ENCODE measurements at places on chromosomes 12 and 14.

DNA sequence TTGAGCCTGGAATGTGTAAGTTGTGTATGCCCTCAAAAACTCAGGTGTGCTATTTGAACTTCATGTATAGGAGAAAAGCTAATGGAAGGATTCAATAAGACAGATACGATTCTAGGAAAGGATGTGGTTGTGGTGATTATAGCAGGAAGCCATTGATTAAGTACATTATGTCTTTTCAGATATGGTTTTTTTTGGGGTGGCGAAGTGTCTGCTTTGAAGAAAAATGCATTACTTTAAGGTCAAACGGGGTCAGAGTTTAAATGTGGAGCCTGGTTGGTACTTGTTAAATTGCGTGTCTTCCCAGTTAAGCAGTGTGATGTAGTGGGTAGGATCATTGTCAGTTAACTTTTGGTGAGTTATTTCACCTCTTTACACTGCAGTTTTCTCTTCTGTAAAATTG is 13.0 kb upstream of the NUP107 start:
- no peak for DNase-seq

DNA sequence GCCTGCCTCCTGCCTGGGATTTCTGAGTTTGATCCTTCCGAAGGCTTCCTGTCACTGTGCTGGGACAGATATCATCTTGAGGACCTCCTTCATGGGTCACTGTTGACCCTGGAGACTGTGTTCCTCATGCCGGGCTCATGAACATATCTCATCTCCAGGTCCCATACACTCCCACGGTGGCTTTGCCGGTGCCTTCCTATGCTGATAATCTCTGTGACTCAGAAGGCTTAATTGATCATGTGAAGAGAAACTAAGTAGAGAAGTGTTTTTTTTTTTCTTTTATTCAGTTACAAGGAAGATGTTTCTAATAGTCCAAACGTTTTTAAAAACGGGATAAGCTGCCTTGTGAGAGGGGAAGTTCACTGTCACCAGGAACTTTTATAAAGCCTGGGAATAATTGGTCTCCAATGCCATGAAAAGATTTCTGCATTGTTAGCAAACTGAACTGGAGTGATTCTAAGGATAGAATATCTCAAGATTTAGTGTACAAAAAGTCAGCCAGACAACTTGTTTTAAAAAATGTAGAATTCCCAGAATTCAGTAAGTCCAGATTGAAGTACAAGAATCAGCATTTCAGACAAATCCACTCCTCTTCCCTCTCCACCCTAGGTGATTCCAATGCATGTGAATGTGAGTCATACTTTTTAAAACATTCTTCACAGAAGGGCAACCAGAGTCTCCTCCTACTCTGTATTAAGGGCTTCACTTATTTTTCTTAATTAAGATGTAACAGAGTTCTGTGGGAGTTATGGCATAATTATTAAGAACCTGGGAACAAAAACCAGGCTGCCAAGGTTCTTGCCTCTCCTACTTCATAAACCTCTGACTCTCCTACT is 139.8 kb upstream of the LGR5 start:
- DNase-seq = no peak

GRCh38 chr12:51972849-51973273 is 21.4 kb downstream of the ACVR1B start:
- no peak for DNase-seq

DNA sequence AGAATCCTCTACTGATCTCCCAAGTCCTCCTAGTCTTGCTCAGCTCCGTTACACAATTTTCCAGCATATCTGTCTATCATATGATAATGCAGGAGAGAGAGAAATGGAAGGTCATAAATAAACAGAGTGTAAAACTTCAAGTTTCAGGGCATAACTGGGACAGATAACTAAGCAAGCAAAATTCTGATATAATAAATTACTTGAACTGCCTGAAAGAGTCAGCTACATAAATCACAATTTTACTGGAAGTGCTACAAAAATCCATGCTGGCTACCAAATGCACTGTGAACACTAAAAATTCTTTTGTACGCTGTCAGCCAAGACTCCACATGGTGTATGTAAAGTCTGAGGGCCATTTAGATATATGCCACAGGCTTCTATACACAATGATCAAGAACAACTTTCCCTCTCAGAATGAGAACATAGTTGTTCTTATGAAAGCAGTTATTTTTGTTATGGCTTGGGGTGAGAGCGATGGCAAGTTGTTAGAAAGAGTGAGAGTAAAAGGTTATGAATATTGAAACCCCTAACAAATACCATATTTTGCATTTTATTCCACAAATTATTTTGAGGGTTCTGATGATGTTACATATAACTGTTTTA is 41.1 kb downstream of the GRIP1 start:
- DNase-seq = no peak

DNA sequence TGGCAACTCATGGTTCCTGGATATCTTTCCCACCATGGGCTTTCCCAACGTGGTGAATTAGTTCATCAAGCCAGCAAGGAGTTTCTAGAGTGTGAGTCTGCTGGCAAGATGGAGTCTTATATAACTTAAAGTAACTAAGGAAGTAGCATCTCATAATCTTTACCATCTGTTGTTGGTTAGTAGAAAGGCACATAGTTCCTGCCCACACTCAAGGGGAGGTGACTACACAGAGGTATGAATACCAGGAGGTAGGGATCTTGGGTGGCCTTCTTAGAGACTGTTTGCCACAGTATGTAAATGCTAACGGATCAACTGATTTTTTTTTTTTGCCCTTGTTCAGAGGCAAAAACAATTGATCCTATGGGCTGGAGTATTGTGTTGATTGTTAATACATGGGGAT is 446.9 kb downstream of the ATP23 start:
- no peak for DNase-seq

DNA sequence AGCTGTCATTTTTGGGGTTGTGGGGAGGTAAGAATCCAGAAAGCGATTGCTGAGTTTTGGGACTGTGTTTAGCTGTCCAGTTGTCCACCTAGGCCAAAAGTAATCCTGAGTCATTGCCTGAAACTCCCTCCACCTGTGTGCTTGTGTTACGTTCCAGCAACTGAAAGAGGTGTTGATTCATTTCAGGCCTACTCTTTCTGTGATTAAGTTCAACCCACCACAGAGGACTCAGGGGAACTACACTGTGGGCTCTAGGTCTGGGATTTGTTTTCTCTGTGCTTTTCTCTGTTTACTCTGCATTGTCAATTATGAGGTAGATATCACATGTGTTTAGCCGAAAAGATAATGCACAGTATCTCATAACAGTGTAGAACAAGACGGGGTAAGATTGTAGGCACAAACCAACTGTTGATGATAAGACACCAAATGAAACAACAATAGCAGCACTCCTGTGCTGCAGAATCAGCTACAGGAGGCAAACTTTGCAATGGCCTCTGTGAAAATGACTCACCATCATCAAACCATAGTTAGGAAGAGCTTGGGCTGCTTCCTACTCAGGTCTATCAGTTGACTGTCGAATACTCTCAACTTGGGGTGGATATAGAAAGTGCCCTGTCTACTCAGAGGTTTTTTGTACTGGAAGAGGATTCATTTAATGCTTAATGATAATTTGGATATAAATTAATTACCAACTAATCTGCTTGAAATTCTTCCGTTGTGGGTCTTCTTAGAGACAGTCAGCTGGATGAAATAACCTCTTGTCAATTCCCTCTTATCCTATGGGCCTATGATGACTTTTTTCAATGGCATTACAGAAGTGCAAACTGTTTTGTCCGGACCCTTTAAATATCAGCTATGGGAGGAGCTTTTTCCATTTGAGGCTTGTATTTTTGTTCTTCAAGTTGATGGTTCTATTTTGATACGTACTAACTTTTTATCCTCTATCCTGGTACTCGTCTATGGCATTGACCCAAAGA is 385.9 kb downstream of the BMP4 start:
- no peak for DNase-seq

GRCh38 chr12:99746538-99746937 is 99.0 kb downstream of the GARIN6 start:
- DNase-seq = no peak

DNA sequence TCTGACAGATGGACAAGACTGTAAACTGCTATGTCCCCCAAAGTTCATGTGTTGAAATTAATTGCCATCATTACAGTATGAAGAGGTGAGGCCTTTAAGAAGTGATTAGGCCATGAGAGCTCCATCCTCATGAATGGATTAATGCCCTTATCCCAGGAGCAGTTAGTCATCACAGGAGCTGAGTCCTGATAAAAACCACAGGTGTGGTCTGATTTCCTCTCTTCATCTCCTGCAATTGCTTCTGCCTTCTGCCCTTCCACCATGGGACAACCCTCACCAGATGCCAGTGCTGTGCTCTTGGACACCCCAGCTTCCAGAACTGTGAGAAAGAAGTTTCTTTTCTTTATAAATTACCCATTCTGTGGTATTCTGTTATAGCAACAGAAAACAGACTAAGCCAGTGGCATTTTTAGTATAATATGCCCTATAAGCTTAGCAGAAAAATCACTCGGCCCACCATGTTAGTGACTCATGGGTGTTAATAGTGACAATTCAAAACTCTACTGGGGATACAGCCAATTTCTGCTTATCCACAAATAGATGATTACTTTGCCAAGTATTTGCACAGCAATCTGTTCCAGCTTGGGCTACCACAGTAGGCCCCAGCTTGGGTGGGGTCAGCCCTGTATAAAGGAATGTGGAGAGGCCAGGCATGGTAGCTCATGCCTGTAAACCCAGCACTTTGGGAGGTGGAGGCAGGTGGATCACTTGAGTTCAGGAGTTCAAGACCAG is 129.0 kb upstream of the BCL2L14 start:
- DNase-seq = peak; percentile 69

DNA sequence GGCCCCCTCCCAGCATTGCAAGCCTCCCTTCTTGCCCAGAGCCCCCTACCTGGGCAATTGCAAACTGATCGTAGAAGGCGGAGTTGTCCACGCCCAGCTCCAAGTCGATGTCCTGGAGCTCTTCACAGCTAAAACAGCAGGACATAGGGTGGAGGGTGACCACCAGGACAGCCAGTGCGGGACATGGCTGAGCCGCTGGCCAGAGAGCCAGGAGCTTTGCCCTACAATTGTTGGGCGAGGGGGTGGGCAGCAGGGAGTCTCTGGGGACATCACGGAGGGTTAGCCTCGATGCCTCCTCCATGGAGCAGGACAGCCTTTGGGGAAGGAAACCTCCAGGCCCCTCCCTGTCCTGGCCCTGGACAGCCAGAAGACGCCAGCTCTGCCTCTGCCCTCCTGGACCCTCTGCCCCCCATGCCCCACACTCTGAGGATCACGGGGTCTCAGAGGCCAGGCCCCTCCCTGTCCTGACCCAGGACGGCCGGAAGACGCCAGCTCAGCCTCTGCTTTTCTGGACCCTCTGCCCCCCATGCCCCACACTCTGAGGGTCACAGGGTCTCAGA is 9.4 kb downstream of the TMEM179 start:
- no peak for DNase-seq

DNA sequence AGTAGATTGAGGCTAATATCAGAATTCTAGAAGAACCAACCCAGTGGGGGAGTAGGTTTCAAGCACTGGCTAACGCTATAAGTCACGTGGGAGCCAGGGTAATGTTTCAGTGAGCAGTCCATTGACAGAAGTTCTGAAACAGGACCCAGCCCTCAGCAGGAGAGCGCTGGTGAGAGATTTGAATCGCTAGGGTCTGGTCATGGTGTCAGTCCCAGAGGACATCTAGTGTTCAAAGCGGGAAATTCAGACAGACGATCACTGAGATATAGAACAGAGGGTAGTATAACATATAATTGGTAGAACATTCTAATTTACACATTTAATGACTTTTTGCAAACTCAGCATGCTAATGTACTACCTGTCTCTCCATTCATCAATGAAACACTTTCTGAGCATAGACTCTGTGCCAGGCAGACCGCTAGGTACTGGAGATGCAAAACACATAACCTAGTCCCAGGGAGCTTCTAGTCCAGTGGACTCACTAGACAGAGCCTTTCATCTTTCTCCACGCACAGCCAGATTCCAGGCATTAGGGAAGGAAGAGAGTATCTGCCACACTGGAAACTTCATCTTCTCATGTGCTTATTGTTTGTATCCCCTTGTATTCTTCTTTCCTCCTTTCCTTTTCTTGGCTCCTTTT is 35.4 kb upstream of the RNASE3 start:
- no peak for DNase-seq

- DNase-seq = no peak
Measured at GRCh38 chr12:45688183-45688582, 41.3 kb upstream of the ARID2 start.

DNA sequence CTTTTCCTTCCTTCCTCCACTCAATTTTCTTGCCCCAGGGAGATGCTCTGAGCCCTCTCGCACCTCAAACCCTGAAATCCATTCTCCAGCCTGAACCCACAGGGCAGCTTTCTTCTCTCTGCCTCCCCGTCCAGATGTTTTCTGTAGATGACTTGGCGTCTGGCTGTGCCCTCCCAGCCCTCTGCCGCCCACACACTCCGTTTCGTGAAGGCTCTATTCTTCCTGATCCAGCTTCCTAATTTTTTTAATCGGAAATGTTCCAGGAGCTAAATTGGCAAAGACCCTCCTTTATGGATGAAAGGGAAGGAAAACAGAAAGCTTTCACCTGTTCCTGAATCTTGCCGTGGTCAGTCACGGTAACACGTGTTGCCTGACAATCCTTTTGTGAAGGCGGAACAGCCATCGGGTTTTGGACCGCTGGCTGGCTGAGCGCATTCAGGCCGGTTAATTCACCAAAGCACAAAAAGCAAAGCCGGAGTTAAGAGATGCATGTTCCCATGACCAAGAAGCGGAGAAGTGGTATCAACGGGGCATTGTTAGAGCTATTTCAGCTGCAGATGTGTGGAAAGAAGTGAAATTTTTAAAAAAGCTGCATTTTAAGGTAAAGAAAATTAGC is 70.2 kb upstream of the FBRSL1 start:
- DNase-seq = no peak

GRCh38 chr14:63573581-63573980 is 30.4 kb upstream of the PPP2R5E start:
- no peak for DNase-seq
